ENCODE measurements at places on chromosomes 11 and 22.

- no peak for DNase-seq
Measured at GRCh38 chr11:58039589-58039988, 8.8 kb downstream of the OR6Q1 start.

GRCh38 chr22:17588606-17589005 is 25.3 kb downstream of the SLC25A18 start:
- DNase-seq: no peak

DNA sequence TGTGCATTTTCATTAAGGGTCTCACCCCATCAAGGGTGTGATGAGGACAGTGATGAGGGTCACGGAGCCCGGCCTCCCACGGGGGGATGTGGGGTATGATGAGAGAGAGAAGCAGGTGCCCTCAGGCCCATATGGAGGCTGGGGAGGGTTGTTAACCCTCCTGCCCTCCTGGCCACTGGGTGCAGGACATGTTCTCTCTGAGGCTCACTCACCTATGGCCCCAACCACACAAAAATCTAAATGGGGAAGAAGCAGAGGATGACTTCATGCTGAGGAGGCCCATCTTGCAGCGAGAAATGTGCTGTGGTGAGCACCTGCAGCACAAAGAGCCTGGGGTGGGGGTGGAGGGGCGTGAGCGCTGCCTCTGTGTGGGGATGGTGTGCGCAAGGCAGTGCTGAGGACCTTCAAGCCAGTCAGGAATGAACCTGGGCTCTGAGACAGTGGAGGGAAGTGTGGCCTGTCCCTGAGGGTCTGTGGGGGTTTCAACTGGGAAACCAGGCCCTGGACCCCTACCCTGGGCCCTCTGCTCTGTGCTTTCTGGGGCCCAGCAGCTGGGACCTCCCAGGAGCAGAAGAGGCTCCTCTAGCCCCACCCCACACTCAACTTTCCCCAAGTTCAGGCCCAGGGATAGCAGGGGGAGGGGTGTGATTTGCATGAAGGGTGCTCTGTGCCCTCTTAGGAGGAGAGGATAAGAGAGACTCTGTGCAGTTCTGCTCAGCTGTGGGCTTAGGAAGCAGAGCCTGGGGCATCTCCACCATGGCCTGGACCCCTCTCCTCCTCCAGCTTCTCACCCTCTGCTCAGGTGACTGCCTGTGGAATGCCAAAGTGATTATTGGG is 43.0 kb upstream of the TOP3B start:
- DNase-seq: no peak

- DNase-seq: no peak
Measured at GRCh38 chr11:22539821-22540256, 85.8 kb downstream of the FANCF start.

GRCh38 chr11:93907901-93908300 is 57.5 kb upstream of the VSTM5 start:
- DNase-seq: no peak

DNA sequence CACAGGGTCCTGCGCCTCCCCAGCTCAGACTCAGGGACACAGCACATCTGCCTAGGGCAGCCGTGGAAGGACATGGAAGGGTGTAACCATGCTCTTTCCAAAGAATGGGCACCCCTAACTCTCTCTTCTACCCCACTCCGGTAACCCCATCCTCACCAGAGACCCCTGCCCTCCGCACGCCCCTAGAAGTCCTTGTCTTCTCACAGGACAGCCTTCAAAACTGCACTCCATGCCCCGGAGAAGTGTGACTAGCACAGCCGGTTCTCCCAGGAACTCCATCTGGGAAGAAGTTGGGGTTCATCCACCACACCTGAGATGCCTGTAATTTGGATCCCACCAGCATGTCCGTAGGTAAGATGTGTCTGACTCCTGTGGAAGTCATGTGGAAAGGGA is 25.0 kb downstream of the P2RY2 start:
- no peak for DNase-seq

DNA sequence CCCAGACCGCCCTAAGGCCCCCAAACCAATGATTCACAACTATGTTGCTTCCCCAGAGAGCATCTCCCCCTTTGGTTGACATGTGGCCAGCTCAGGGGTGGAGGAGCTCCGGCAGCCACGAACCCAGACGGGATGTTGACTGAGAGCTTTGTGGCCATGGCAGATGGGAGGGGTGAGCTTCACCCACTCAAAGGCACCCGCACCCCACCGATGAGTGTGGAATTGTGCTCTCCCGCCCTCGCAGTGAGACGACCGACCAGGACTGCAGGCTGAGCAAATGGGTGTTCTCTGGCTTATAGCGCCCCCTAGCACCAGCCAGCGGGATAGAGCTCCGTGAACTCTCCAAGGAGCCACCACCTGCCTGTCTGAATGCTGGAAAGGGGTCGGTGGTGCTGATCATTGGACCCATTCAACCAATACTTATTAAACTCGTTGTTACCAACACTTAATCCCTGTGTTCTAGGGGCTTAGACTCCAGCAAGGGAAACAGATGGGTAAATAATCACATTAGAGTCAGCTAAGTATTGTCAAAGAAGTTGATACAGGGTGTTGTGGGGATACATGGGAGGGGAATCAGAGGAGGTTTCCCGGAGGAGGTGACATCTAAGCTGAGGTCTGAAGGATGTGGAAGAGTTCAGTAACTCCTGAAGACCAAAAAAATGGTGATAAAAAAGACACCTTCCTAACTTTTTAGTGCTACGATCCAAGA is 4.5 kb upstream of the TIMP3 start:
- no peak for DNase-seq

GRCh38 chr22:37196539-37197450 is 8.7 kb upstream of the C1QTNF6 start:
- no peak for DNase-seq

GRCh38 chr22:26857169-26857568 is 199.8 kb downstream of the MIAT start:
- no peak for DNase-seq

GRCh38 chr22:34105461-34106062 is 185.3 kb upstream of the LARGE1 start:
- peak; percentile 5 for DNase-seq

GRCh38 chr11:59658036-59658435 is 10.8 kb downstream of the PATL1 start:
- no peak for DNase-seq

DNA sequence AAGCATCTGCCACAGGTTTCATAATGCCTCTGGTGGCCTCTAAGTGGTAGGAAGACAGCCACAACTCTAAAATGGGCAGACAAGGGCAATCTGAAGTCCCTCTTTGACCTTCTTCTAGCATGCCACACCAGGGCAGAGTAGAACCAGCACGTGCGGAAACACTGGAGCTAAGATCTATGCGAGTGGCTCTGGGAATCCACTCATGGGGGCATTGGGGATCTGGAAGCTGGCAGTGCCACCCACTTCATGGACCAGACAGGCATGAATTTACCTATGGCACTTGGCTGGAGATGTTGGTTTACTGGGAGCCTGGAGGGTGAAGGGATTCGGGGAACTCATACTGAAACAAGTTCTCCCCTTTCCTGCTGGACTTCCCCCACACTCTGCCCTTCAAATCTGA is 337.4 kb downstream of the MIAT start:
- DNase-seq: no peak

- DNase-seq: no peak
Measured at GRCh38 chr11:119081682-119082260, 2.9 kb upstream of the HMBS start.

DNA sequence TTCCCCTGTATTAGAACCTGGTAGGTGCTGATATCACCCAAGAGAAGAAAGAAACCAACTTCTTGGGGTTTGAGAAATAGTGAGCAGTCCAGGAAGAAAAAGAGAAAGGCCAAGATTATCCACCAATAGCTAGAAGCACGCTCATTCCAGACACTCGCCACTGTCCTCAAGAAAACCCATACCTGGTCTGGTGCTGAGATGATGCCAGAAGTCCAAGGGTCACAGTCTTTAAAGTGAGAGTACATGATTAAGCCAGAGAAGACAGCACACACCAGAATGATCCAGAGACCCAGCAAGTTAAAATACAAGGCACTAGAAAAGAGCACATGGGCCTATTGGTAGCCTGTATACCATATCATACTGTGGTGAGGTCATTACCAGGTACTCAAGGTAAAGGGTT is 23.6 kb downstream of the SLC5A12 start:
- no peak for DNase-seq

GRCh38 chr22:31345331-31346254 is 553 bp downstream of the PATZ1 start:
- peak; percentile 79 for DNase-seq

GRCh38 chr11:128548649-128549255 is 38.6 kb downstream of the ETS1 start:
- no peak for DNase-seq

DNA sequence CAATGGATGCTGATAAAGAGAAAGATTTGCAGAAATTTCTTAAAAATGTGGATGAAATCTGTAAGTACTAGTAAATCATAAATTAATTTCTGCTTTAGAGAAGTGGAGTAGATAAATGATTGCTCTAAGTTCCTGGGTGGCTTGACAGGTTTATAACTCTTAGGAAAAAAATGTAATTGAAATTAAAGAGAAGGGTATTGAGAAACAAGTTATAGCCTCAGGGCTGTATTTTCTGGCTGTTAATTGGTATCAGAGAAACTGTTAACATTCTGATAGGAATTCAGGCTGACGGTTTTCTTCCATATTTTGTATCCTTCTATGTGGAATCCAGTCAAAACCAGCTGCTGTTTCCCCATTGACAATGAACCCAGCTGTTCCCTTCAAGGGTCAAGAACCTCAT is 1.9 kb downstream of the TTC12 start:
- DNase-seq: no peak

DNA sequence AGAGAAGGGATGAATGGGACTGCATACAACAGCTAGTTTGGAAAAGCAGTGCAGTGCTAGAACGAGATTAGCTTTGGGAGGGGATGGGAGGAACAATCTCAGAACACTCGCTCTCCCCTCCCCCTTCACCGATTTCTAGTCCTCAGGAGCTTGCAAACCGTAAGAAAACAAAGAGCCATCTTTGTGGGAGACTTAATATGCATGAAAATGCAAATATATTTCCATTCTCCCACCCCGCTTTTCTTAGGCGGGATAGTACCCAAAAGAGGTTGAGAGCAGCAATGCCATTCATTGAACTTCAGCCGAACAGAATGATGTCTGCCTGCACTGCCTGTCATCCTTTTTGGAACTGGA is 1.1 kb downstream of the SPINDOC start:
- DNase-seq: no peak

GRCh38 chr11:36345084-36345511 is 49.0 kb downstream of the PRR5L start:
- no peak for DNase-seq

- DNase-seq: no peak
Measured at GRCh38 chr11:47964546-47964945, 15.8 kb upstream of the PTPRJ start.

GRCh38 chr11:45180848-45181192 is 34.4 kb downstream of the PRDM11 start:
- no peak for DNase-seq

GRCh38 chr11:130580372-130580771 is 131.9 kb downstream of the ADAMTS15 start:
- peak; percentile 3 for DNase-seq

DNA sequence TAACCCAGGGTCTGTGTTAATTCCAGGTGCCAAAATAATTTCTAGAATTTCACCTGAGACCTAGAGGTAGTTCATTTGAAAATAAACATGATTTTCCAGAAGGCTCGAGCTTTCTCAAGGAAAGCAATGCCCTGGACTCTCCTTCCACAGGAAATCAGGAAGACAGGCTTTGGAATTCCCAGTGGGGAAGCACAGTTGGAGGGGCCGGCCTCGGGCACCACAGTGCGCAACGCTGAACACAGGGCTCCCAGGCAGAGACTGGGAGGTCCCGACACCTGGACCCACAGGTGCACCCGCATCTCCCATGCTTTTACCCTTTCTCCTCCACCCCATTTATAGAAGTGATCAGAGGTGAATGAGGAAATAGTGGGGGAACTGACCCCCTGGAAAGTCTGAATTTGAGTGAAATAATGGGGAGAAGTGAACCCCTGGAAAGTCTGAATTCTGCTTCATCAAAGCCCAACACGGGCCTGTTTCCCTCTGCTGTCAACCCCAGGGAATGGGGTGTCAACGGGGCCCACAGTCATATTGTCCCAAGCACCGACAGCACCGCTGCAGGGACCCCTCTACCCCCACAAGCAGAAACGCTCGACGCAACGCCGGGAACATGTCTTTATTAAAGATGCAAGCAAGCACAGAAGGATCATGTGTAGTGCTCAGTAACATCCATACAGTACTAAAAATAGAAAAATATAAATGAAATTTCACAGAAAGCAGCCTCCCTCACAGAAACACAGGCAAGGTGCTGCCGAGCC is 12.0 kb upstream of the EFCAB6 start:
- no peak for DNase-seq

DNA sequence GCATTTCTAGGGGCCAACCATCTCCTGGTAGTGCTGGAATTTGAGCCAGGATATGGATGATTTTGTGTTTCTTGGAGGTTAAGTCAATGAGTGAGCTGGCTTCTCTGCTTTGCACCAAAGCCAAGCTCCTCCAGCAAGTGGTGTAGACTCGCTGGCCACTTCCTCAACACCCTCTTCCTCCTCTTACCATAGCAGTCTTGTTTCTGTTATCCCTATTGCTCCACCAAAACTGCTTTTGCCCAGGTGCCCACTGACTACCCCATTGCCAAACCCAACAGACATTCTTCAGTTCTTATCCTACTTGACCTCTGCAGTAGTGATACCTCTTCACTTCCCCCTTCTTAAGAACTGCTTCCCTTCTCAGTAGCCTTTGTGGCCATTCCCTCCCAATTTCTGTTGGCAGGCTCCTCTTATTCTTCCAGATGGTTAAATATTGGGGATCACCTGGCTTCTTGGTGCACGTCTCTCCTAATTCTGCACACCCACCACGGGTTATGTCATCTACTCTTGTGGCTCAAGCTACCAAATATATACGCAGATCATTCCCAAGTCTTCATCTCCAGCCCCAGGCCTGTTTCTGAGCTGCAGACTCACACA is 7.0 kb upstream of the PRG2 start:
- DNase-seq: no peak

DNA sequence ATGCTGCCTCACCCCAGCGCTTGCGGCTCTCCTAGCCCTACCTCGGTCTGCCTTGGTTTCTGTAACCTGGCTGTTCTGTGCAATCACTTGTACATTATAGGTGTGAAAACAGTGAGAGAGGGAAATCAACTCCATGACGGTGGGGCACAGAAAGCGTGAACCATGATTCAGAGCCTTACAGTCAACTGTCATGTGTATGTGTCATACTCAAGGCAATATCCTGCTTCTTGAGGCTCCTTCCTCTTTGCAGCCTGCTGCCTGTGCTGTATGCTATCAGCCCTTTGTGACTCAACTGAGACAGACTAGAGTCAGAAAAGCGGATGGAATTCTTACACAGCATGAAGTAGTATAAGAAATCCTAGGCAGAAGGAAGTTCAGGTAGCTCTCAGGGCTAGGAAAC is 2.1 kb downstream of the NRIP3 start:
- DNase-seq: no peak

DNA sequence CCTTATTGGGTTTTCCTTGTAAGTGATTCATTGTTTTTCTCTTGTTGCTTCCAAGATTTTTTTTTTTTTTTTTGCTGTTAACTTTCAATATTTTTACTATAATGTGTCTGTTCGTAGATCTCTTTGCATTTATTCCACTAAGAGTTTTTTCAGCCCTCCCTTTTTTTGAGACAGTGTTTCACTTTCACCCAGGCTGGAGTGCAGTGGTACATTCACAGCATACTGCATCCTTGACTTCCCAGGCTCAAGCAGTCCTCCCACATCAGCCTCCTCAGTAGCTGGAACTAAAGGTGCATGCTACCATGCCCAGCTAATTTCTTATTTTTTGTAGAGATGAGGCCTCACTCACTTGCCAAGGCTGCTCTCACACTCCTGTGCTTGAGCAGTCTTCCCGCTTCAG is 1282.0 kb upstream of the CNTN5 start:
- no peak for DNase-seq

GRCh38 chr22:49999063-49999945 is 13.3 kb downstream of the IL17REL start:
- no peak for DNase-seq

- no peak for DNase-seq
Measured at GRCh38 chr11:120424970-120425332, 86.6 kb upstream of the GRIK4 start.
